ENCODE measurements at places on chromosomes 12 and 14.

GRCh38 chr12:91331371-91331770 is 148.8 kb upstream of the DCN start:
- DNase-seq: no peak

- no peak for DNase-seq
These were observed 8.4 kb downstream of the AMDHD1 start for GRCh38 chr12:95951515-95951914.

DNA sequence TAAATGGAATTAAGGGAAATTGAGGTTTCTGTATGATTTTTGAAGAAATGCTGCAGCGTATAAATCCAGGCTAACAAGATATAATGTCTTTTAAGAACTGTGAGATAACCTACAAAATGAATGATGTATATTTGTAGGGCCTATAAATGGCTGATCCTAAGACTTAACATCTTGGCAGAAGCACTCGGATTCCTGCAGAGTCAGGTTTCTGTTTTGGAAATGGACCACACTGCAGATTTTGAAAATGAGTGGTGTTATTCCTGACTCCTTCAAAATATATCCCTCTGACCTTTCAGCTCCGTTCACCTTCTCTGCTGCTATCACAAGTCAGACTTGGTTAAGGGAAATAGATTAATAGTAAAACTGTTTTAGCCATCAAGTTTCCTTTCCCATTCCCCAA is 5.0 kb downstream of the TIGAR start:
- no peak for DNase-seq

DNA sequence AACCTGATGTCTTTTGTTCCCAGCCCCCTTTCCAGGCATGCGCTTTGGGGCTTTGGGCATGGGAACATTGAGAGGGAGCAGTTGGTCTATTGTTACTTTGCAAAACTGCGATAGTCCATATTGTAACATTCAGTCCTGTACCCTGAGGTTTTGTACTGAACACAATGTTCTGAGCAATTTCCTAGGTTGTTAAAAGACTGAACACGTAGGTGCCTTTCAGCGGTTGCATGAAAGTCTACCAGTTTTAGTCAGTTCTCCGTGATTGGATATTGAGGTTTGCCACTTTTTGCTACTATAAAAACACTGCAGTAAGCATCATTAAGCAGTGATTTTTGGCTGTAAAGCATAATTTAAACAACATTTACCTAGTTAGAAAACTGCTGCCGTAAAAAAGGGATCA is 20.1 kb downstream of the NGB start:
- DNase-seq: no peak

DNA sequence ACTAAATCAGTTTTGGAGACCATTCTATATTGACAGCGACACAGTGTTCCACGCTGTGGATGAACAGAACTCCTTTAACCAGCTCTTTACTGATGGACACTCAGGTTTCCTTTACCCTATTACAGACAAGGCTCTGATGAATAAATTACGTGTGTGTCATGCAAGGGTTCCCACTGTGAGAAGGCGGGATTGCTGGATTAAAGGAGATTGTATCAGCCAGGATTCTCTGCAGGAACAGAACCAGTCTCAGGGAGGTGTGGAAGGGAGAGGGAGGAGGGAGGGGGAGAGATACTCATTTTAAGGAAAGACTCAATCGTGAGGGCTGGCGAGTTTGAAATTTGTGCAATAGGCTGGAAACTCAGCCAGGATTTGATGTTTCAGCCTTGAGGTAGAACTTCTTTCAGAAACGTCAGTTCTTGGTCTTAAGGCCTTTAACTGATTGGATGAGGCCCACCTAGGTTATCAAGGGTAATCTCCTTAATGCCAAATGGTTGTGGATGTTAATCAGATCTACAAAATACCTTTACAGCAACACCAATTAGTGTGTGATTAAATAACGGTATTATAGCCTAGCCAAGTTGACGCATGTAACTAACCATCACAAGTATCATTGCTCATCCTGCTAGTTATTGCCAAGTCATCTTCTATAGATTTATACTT is 104.0 kb downstream of the GCH1 start:
- DNase-seq: no peak

- no peak for DNase-seq
These were observed 319.0 kb downstream of the TMTC2 start for GRCh38 chr12:83005534-83006197.

- no peak for DNase-seq
These were observed 240.4 kb downstream of the PRKD1 start for GRCh38 chr14:29687071-29687765.

DNA sequence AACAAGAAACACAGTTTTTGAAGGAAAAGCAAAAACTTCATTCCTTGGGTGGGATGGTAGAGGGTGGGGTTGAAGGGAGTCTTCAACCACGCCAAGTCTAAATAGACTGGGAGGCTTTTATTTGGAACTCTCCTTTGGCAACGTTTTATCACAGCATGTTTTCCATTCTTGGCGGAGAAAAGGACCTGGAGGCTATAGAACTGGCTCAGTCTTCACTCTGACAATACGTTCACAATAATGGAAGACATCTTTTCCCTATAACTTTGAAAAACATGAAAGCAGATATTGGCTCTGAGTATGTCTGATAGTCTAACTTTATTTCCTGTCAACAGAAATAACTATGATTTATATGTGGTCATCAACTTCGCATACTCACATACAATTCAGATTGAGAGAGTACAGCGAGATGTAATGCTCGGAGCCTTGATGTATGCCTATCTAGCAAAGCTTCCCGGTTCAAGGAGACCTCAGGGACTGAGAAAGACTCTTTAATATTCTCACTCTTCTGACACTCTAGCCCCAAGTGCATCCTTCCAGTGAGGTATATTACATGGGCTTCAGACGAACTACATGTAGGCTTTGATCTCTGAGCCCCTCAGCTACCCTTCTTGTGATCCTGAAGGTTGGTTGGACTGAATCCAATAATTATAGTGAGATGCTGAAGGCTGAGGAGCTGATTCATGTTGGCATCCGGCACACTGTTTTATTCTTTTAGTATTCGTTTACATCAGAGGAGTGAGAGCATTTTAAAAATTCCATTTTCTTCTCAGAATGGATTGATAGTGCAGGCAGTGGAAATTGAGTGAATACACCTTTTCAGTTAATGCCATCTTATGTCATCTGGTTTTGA is 14.0 kb downstream of the TMEM30B start:
- DNase-seq: no peak

DNA sequence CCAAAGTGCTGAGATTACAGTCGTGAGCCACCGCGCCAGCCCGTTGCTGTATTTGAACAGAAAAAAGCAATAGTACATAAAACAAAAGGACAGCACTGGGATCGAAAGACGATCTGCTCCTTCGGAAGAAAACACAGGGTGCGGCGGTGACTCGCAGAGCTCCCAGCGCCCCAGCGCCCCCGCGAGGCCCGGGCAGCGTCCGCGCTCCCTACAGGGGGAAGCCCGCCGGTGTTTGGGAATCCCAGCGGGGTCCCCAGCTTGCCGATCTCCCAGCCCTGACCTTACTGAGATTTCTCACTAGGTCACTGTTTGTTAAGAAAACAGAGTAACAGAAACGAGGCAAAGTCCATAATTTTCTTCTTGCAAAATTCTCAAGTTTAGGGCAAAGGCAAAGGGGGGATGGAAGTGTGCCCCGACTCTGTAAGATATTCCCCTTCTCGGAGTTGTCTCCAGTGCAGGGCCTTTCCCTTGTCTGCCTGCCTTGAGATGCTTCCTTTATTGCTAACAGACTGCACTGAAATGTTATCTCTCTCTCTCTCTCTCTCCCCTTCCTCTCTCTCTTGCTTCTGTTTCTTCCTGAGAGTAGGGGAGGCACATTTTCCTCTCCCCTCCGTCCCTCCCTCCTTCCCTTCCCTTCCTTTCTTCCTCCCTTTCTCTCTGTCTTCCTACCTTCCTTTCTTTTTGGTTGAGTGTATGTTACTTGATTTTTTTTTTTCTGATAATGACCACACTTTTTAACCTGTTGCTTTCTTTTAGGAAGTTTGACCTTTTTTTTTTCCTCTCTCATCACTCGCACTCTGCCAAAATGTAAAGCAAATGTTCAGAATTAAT is 91.9 kb downstream of the TMEM30B start:
- peak; percentile 35 for DNase-seq

DNA sequence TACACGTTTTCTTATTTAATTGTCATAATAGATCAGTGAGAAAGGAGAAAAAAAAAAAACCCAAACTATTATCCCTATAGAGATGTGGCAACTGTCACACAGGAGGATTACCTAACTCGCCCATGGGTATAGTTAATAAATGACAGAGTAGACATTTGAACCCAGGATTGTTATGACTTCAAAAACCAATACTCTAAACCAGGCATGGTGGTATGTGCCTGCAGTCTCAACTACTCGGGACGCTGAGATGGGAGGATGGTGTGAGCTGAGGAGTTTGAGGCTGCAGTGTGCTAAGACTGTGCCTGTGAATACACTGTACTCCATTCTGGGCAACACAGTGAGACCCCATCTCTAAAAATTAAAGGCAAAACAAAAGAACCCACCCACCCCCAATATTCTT is 114.5 kb downstream of the DENND5B start:
- DNase-seq: no peak

GRCh38 chr14:47392326-47392725 is 283.1 kb downstream of the MDGA2 start:
- DNase-seq: no peak

GRCh38 chr12:23576372-23576771 is 373.1 kb downstream of the SOX5 start:
- DNase-seq: no peak

- DNase-seq: no peak
These were observed 45.1 kb downstream of the TRAF3 start for GRCh38 chr14:102822311-102822863.

DNA sequence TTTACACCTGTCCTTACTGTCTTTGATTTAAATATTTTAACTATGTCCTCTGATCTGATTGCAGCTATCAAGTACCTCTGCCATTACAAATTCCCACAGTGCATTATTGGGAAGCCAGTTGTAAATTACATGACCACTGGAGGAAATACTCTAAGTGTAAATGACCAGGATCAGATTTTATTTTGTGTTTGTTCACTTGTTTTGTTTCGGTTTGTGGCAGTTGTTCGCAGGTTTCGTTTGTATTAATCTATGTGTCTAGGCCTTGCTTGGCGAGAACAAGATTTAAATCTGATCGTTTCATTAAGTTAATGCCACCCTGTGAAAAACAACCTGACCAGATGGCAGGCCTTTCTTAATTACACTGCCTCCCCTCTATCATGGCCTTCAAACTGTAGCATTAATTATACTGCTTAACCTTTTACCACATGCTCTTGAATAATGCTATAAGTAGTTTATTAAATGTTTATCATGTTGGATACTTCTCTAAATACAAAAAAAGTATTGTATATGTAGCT is 990.1 kb downstream of the TMTC2 start:
- no peak for DNase-seq

GRCh38 chr12:109753959-109754358 is 40.3 kb downstream of the FAM222A start:
- DNase-seq: no peak

GRCh38 chr12:47400266-47400665 is 305.6 kb downstream of the RPAP3 start:
- no peak for DNase-seq

DNA sequence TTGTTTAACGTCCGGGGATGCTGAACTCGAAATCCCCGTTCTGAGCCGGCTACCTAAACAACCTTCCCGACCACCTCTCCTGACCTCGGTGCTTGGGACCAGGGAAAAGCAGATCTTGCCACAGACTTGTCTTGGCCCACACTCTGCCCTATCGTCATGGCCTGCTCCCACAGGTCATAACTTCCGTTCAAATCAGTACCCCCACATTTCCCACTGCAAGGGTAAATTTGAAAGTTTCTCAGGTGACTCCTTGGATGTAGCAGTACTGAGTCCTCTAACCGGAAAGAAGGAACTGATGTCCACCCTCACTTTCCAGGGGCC is 612 bp upstream of the RBM23 start:
- DNase-seq: no peak

- peak; percentile 38 for DNase-seq
These were observed 4.3 kb upstream of the MYF6 start for GRCh38 chr12:80702889-80703805.

GRCh38 chr14:89357655-89358297 is 59.3 kb downstream of the FOXN3 start:
- DNase-seq: peak; percentile 62

- DNase-seq: peak; percentile 80
These were observed 24.6 kb downstream of the TMEM19 start for GRCh38 chr12:71710276-71711125.

- peak; percentile 81 for DNase-seq
These were observed 123.0 kb downstream of the SCARB1 start for GRCh38 chr12:124740691-124741137.

GRCh38 chr12:131830914-131831571 is 2.9 kb downstream of the MMP17 start:
- no peak for DNase-seq

DNA sequence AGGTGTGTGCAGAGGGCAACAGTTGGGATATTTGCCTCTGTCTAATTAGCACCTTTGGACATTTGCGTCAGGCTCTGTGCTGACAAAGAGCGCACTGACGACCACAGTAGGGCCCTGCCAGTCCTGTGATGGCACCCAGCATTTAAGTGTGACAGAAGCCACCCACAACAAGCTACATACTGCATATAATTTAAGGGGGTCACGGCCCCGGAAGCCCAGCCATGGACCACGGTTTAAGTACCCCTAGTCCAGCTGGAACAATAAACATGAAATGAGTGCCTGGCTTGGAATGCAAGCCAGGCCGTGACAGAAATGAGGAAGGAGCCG is 16.8 kb upstream of the DYNC1H1 start:
- DNase-seq: no peak

DNA sequence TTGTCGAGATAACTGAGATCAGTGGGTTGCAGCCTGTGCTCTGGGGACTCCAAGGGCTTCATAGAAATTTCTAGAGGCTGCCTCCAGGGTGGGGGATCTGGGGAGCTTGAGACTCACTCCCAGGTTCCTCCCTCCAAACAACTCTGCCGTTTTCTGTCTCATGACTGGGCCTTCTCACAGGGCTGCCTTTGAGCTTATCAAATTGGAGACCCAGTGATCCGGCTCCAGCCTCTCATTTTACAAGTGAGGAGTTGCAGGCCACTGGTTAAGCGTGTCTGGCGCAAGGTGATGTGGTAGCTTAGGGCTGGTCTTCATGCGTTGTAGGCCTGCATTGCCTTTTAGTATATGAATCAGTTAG is 85.8 kb downstream of the SLC25A47 start:
- no peak for DNase-seq

- DNase-seq: no peak
These were observed 13.9 kb downstream of the PNMA1 start for GRCh38 chr14:73700325-73700724.

DNA sequence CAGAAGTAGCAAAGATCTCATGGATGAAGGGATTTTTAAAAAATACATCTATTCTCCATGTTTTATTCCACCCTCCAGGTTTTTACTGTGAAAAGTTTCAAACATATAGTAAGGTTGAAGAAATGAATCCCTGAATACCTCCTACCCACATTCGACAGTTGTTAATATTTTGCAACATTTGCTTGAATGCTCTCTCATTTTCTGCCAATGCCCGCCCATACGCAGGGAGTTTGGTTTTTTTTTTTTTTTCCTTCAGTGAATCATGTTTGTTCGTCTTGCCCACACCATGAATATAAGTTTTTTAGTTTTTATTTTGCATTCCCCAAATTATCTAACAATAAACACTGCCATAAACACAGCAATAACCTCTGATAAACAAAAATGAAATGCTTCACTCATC is 82.9 kb downstream of the MAP1LC3B2 start:
- no peak for DNase-seq
